T-helper 2 cell (primary cell): ENCODE measurements at places on chromosomes 7 and 10.

- DNase-seq: no peak
These were observed 103.8 kb downstream of the TCF7L2 start for GRCh38 chr10:113053881-113054280.

DNA sequence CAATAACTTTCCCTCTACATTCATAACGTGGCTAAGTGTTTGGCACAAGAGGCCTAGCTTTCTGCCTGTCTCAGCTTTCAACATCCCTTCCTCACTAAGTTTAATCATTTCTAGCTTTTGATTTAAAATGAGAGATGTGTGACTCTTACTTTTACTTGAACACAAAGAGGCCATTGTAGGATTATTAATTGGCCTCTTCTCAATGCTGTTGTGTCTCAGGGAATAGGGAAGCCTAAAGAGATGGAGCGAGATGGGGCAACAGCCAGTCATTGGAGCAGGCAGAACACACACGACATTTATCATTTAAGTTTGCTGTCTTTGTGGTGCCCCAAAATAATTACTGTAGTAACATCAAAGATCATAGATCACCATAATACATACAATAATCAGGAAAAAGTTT, 167.1 kb upstream of the TRIM24 start:
- no peak for DNase-seq

DNA sequence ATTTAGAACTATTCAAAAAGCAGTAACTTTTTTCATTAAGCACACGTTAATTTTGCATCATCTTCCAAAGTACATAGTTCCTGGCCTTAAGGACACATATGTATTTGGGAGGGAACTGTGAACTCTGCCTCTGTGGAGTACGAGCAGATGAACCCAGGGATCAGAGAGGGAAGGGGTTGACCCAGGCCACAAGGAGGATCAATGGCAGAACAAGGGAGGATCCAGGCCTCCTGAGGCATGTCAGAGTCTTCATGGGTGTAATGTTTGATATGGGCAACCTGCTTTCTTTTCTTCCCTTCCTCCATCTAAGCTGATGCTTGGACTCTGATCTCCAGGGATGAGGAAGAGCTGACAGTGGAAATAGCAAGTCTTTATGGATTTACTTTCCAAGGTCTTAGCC, 164.0 kb downstream of the SH2D4B start:
- no peak for DNase-seq

- DNase-seq: no peak
These were observed 58.0 kb downstream of the CREM start for GRCh38 chr10:35184527-35185171.

DNA sequence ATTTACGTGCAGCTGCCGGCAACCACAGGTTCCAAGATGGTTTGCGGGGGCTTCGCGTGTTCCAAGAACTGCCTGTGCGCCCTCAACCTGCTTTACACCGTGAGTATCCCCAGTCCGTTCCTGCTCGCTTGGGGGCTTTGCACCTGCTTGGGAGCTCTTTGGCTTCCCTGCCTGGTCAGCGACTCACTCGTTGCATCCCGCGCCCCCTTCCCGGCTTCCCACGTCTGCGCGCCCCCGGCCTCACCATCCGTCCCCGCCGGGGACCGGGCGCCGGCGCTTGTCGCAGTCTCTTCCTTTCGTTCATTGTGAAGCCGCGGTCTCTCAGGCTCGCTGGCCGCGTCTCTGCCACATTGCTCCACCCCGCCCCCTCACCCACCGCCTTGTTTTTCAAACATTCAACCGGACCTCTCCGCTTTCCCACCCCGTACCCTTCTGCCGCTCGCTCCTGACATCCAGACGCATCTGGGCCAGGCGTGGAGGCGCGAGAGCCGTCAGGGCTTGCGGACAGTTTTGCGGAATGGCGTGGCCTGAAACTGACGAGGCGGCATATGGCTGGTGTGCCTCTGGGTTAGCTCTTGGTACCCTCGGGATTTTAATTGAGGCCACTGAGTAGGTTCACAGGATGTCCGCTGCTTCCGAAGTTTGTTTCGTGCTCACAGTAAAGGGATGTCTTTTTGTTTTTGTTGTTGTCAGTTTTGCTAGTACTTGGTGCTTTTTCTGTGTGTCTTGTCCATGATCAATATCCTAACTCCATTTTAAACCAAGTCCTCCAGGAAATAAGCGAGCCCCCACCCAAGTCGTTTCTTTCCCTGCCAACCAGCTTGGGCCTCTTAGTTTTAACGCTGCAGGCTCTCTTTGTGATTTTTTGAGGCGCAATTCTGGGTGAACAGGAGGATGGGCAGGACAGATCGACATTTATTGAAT, 639 bp downstream of the TSPAN13 start:
- DNase-seq: no peak
